ENCODE measurements at places on chromosomes 6 and 20.

DNA sequence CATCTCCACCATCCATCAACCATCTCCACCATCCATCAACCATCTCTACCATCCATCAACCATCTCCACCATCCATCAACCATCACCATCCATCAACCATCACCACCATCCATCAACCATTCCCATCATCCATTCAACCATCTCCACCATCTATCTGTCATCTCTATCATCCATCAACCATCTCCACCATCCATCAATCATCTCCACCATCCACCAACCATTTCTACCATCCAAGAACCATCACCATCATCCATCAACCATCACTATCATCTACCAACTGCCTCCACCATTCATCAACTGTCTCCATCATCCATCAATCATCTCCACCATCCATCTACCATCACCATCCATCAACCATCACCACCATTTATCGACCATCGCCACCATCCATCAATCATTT is 78.8 kb upstream of the CDH4 start:
- no peak for DNase-seq

GRCh38 chr6:33694401-33694931 is 17.0 kb downstream of the UQCC2 start:
- no peak for DNase-seq

- DNase-seq: no peak
These were observed 174.1 kb upstream of the PTPRK start for GRCh38 chr6:128694303-128695009.

DNA sequence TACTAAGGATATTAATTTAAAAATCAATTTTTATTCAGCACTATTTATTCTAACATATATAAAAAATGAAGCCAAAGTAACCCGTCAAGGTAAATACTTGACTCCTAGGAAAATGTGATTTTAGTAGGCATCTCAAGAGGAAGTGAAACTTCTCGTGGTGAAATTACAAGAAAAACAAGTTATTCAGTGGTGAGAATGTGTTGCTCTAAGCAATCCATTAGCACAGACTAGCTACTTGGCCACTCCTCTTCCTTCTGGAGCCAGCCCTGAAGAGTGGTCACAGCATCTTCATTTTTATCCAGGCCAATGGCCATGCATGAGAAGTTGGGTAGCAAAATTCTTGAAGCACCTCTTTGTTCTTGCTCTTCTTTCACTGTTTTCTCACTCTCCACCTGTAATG is 40.4 kb upstream of the GFRAL start:
- no peak for DNase-seq

DNA sequence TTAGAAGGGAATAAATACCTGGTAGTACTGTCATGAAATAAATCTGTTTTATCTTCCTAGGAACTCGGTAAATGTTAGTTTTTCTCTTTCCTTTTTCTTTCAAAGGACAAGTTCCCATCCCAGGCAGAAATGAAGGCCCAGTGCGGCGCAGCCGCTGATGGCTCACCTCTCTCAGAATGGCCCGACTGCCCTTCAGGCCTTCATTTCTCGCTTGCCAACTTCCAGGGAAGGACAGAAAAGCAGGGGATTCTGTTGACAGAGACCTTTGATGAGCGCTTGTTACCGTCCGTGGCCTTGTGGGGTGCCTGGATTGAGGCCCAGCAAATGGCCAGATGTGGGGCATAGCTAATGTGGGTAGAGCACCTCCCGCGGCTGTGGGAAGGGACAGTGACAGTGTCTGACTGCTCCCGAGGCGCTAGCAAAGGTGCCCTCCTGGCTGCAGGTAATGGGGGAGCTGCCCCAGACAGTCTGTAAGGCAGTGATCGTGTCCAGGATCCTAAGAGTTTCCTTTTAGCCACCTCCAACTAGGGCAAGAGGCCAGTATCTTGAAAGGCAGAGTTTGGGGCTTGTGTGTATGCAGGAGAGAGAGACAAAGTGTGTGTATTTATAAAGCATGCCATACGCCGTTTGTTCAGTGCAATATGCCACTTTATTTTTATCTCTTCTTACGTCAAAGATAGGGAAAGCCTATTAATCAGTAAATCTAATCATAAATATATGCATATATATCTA is 354.2 kb downstream of the NRN1 start:
- DNase-seq: no peak

- DNase-seq: no peak
These were observed 81.3 kb downstream of the AFDN start for GRCh38 chr6:167907837-167908681.

DNA sequence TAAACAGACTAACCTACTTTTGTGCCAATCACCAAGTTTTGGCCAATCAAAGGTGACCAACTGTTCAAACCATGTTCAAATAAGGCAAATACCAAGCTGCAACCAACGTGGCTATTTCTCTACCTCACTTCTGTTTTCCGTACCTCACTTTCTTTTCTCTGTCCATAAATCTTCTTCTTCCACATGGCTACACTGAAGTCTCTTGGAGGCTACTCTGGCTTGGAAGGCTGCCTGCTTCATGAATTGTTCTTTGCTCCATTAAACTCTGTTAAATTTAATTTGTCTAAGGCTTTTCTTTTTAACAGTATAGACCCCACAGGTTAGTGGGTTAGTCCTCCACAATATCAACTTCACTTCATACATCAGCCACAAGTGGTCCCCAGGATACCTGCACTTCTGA is 58.8 kb downstream of the MKKS start:
- no peak for DNase-seq

DNA sequence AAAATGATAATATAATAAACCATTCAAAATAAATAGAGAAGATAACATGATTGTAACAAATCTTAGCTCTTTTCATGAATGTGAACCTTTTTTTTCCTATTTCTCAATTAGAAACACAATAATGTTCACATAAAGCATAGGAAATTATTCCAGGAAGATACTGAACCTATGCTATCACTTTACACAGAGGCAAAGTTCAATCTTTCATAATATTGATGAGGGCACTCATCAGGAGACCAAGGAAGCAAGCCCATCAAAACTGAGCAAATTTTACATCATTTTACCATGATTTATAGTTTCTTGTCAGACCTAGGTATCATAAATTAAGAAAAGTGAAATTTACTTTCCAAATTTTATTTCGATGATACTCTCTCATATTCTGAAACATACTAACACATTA is 938.5 kb downstream of the TBC1D32 start:
- DNase-seq: no peak

DNA sequence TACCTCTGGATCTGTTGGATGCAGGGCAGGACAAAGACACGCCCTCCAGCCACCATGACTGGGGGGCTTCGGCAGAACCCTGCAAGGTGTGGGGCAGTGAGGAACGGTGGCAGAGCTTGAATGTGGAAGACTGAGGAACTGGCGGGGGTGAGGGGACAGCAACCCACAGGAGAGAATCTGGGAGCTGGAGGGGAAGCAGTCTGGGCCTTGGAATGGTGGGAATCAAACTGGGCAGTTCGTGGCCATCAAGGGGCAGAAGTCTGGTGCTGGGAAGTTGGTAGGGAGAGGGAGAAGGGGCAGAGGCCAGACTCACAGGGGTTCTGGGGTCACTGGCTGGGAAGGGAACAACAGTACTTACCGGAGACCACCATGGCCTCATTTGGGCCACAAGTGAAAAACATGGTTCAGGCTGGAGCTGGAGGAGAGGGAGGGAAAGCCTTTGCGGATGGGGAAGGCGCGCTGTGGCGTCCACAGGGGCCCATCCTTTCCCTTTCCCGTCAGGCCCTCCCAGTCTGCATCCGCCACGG is 635 bp downstream of the FLOT1 start:
- no peak for DNase-seq

GRCh38 chr6:110039981-110040383 is 61.9 kb downstream of the GPR6 start:
- peak; percentile 51 for DNase-seq

GRCh38 chr6:54920628-54921027 is 74.1 kb downstream of the FAM83B start:
- DNase-seq: no peak

DNA sequence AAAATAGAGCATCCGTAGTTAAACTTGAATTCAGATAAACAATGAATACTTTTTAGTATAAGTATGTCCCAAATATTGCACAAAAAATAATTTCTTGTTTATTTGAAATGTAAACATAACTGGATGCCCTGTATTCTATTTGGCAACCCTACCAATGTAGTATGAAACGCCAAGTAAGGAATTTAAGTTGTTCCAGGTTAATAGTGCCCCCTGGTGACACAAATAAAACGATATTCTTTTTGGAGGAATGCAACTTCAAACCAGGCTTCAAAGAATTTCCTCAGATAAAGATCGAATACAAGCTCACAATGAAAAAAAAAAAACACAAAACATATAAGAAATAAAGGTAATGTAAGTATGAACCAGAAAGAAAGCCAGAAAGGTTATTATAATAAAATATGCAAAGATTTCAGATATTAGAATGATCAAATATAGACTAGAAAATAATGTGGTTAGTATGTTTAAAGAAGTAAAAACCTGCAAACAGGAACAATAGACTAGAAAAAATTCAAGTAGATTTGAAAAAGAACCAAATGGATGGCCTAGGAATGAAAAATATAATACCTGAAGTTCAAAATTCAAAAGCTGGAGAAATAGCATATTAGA is 18.4 kb upstream of the AKAP7 start:
- peak; percentile 22 for DNase-seq

DNA sequence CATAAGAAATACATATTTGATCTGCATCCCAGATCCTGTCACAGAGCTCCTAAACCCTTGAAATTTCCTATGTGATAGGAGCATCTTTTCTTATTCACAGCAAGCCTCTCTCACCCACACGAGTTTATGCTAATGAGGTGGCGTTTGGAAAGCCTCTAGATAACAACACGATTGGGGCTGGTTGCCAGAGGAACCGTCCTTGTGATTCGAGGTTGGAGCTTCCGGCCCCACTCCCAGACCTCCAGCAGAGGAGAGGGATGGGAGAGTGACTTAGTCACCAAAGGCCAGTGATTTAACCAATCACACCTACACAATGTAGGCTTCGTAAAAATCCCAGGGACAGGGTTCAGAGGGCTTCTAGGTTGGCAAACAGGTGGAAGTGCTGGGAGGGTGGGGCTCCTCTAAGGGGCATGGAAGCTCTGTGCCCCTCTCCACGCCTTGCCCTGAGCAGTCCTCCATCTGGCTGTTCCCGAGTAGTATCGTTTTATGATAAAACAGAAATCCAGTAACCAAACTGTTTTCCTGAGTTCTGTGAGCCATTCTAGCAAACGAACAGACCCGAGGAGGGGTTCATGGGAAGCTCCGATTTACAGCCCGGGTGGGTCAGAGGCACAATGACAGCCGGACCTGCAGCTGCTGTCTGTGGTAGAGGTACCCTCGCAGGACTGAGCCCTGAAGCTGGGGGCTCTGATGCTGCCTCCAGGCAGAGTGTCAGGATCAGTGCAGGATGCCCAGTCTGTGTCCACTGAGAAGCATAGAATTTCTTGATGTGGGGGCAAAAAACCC is 238.1 kb upstream of the ARID1B start:
- no peak for DNase-seq

DNA sequence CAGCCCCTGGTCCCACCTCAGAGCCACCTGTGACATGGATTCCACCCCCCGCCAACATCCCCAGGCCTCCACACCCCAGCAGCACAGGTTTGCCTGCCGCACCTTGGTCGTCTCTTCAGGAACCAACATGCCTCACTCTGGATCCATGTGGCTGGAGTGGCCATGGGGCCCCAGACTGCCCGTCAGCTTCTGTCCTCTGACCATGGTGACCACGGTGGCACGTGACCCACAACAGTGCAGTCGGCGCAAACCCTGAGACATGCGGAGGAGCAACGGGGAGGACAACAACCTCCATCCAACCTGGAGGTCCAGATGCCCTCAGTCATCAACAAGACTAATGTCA is 85.6 kb downstream of the ANKRD60 start:
- DNase-seq: no peak

DNA sequence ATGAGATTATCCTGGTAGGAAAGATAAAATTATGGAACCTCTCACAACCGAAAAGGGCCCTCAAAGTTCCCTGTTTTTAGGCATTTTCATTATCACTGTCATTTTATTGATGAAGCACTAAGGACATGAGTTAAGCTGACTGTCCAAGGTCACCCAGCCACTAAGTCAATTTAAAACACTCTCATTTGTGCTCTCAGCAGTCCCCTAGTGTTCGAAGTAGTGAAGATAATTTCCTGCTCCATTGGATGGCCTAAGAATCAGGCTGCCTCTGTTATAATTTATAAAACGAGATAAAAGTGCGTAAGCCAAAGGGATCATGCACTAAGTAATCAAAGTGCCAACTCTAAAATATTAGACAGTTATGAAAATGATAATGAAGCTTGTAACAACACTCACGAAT is 169.1 kb downstream of the KIF16B start:
- DNase-seq: no peak

- no peak for DNase-seq
These were observed 218.3 kb upstream of the DTNBP1 start for GRCh38 chr6:15881150-15881549.

DNA sequence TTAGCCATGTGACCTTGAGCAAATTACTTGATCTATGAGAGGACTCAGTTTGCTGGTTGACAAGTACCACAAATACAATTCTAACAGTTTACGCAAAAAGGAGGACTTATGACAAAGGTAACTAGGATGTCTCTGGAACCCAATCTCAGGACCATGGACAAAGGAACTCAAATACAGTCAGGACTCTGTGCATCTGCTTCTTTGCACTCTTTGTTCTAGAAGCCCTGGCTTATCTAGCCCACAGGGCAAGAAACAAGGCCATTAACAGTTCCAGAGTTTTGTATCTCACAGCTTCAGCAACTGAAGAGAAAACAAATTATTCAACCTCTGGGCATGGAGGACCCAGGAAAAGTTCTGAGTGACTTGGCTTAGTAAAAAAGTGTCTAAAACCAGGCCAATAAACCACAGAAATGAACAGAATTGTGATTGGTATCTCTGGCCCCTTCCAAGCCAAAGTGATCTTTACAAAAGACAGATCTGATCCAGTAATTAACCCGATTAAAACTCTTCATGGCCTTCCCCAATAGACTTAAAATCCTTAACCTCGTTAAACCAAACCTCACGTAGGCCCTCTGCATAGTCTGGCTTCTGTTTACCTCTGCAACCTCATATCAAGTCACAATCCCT is 5.9 kb downstream of the WASF1 start:
- DNase-seq: no peak

DNA sequence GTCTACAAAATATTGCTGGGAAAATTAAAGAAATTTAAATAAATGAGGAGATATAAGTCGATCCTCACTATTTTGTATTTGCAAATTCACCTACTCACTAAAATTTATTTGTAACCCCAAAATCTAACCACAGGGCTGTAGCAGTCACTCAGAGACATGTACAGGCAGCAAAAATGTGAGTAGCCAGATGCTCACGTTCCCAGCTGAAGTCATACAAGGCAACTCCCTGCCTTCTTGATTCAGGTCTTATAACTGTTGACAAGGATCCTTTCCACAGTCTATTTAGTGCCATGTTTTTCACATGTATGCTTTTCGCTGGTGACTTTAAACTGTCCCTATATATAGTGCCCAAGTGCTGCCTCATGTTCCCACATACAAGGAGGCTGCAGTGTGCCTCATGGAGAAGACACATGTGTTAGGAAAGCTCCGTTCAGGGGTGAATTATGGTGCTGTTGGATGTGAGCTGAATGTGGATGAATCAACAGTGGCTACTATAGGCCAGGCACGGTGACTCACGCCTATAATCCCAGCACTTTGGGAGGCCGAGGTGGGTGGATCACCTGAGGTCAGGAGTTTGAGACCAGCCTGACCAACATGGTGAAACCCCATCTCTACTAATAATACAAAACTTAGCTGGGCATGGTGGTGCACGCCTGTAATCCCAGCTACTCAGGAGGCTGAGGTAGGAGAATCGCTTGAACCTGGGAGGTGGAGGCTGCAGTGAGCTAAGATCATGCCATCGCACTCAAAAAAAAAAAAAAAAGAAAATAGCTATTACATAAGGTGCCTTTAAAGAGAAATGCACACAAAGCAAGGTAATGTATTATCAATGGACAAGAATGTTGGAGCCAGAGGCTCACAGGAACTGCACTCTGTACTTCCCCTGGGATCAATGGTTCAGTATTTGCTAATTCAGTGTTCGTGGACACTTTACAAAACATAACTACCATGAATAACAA is 55.3 kb downstream of the STK35 start:
- no peak for DNase-seq
